ENCODE measurements at places on chromosomes 7 and 10.

DNA sequence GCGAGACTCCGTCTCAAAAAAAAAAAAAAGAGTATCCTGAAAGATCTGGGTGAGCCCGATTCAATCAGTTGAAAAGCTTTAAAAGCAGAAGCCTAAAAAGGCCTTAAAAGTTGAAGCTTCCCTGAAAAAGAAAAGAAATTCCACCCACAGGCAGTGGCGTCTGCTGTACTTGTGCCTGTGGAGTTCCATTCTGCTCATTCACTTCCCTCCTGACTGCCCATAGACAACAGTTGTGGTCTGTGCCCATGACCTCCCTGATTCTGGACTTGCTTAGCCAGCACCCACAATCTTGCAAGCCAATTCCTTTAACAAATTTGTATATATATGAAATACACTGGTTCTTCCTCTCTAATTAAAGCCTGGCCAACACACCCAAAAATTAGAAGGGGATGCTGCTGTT, 141.7 kb downstream of the DLG5 start:
- DNase-seq: no peak

- DNase-seq: no peak
These were observed 188.8 kb upstream of the TCF7L2 start for GRCh38 chr10:112761256-112761655.

DNA sequence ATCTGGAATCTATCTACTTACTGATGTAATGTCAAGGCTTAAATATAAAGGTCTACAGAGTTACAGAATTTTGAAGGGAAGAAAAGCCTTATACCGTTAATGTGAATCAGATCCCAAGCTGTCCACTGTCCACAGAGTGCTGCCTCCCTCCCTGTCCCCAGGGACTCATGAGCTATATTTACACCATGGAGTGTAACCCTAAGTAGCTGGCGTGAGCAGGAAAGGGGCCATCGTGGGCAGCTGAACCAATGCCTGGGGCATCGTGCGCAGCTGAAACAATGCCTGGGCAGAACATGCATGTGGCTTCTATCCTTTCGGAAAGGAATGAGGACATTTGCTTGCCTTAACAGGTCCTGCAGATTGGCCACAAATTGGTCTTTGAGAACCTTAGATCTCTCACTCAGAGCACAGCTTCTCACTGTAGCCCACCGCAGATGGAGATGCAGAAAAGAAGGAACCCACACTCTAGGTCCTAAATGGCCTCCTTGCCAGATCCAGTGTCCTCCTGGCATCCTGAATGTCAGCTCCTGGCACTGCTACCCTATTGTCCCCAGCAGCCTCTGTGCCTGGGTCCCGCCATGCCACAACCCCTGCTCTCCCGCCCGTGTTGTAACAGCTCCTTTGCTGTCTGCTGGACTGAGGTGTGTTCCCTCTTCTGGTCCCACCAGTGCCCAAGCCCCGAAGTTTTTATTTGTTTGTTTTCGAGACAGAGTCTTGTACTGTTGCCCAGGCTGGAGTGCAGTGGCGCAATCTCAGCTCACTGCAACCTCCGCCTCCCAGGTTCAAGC, 30.3 kb downstream of the CCDC3 start:
- no peak for DNase-seq

GRCh38 chr7:114084002-114084471, 165.2 kb upstream of the PPP1R3A start:
- DNase-seq: no peak

GRCh38 chr7:76358481-76359110, at the start of gene YWHAG:
YWHAG (minus strand) TSS chr7:76358991; CDS start chr7:76358808, 183 bp downstream.
- DNase-seq: peak; percentile 93

DNA sequence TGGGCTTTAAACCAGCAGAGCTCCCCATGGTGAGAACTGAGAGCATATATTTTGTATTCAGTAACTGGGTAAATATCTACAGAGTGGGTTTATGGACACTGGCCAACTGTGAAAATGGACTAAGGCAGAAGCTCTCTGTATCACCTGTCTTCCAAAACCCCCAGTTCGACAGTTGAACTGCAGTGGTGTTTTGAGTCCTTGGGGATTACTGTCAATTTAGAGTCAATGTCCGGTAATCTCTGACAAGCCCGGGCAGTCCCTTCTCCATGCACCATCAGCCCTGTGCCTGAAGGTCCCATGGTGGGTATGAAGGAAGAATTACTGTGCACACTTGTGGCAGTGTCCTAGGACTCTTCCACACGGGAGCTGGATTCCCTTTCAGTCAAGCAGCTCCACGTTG, 235.0 kb downstream of the CCSER2 start:
- DNase-seq: no peak

- no peak for DNase-seq
These were observed 11.5 kb upstream of the AKR1B10 start for GRCh38 chr7:134515569-134516468.

GRCh38 chr10:122435212-122435827, 19.1 kb upstream of the ARMS2 start:
- no peak for DNase-seq

GRCh38 chr7:80825499-80825898, 93.4 kb downstream of the SEMA3C start:
- no peak for DNase-seq

- DNase-seq: no peak
These were observed 1.0 kb downstream of the ATE1 start for GRCh38 chr10:121926671-121927317.

- DNase-seq: no peak
These were observed 147.5 kb downstream of the SLC16A9 start for GRCh38 chr10:59562126-59562525.

DNA sequence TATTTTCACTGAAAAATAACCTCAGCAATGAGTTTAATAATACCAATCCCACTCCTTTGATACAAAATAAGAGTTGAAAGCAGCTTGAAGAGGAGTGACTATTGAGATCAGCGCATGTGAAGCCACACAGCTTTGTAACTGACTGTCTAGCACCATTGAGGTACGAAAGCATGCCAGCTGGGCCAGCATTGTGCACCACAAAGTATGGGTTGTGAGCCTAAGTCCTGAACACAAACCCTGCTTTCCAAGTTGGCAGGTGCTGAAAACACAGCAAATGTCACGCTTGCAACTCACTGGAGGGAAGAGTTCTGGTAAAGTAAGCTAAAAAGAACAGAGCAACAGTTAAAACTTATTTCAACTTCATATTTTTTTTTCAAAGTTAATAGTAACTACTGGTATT, 4.0 kb upstream of the FAM53B start:
- DNase-seq: no peak

- DNase-seq: peak; percentile 79
These were observed 32.4 kb upstream of the CCDC7 start for GRCh38 chr10:32413513-32413912.

GRCh38 chr10:104329735-104330134, 8.5 kb downstream of the ITPRIP start:
- DNase-seq: no peak

- no peak for DNase-seq
These were observed 15.7 kb upstream of the ARMC3 start for GRCh38 chr10:22911889-22912762.

Data from activated CD4-positive, alpha-beta memory T cell treated with anti-CD3 and anti-CD28 coated beads for 36 hours (primary cell).